Stimulated activated CD4-positive, alpha-beta T cell treated with anti-CD3 and anti-CD28 coated beads, Interleukin-4, amount 100 ng/mL, for 1 hour (primary cell): ENCODE measurements at places on chromosomes 16 and 17.

DNA sequence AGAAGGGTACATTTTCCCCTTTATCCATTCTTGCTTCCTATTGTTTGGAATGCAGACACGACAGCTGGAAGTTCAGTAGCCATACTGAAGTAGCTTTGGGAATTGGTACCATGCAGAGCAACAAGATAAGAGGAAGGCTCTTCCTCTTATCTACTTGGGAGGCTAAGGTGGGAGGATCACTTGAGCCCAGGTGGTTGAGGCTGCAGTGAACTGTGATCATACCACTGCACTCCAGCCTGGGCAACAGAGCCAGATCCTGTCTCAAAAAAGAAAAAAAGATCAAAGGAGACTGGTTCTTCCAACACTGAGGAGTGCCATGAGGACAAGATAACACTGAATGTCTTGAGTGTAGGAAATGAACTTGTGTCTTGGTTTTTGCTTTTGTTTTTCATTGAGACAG, 16.0 kb upstream of the RANGRF start:
- DNase-seq = no peak

DNA sequence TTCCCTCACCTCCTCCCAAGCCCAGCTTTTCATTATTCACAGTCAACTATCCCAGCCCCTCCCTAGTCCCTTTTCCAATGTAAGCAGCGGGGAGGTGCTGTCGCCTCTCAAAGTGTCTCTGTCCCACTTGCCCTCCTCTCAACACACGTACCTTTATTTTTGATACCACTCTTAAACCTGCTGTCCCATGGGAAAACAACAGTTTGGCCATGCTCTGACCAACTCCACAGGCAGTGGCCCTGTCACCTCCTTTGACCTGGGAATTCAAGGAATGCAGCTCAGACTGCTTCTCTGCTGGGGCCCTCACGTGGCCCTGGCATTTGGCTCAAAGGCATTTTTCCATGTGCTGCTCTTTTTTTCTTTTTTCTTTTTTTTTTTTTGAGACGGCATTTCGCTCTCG, 4.2 kb downstream of the LYRM9 start:
- no peak for DNase-seq

DNA sequence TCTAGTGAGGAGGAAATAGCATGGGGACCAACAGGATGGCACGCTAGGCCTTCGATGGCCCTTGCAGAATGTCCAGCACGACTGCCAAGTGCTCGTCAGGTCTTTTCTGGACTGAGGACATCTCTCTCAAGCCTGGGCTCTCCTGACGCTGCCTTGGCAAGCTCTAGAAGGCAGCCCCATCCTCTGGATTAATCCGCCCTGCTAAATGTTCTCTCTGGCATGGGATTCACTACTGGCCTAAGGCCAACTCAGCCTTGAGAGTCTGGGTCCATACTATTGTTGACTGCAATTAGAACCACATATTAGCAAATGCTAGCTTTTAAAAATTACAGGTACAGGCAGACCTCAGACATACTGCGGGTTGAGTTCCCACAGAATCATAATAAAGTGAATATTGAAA, 2.5 kb upstream of the CEP295NL start:
- no peak for DNase-seq

- no peak for DNase-seq
Observed at GRCh38 chr16:82157836-82158235, 12.2 kb downstream of the MPHOSPH6 start.

- no peak for DNase-seq
Observed at GRCh38 chr16:2233872-2234812, 2.1 kb upstream of the DNASE1L2 start.

- no peak for DNase-seq
Observed at GRCh38 chr17:31476525-31477416, 85.3 kb downstream of the RAB11FIP4 start.

- DNase-seq = peak; percentile 46
Observed at GRCh38 chr17:76382351-76382802, 2.0 kb upstream of the SPHK1 start.
